ENCODE measurements at places on chromosomes 5 and 9.

GRCh38 chr5:176183321-176184074, 54.7 kb upstream of the SIMC1 start:
- DNase-seq: no peak

GRCh38 chr5:122515709-122516431, 203.8 kb downstream of the SNCAIP start:
- DNase-seq: peak; percentile 78

- DNase-seq: no peak
These were observed 12.1 kb downstream of the SEMA5A start for GRCh38 chr5:9533562-9534364.

DNA sequence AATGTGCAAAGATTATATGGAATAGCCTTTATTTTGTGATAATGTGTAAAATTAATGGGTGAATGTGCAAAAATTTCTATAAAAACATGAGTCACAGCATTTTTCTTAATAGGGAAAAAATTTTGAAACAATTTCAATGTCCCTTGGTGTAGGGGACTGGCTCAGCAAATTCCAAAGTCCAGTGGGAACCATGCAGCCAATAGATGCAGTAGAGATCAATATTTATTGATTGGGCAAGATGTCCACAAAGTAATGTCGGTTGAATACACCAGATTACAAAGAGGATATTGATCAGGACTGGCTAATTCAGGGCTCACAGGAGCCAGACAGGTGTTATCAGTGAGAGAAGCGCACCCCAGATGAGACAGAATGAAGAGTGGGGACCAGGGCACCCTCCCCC, 62.5 kb downstream of the AMBP start:
- no peak for DNase-seq

DNA sequence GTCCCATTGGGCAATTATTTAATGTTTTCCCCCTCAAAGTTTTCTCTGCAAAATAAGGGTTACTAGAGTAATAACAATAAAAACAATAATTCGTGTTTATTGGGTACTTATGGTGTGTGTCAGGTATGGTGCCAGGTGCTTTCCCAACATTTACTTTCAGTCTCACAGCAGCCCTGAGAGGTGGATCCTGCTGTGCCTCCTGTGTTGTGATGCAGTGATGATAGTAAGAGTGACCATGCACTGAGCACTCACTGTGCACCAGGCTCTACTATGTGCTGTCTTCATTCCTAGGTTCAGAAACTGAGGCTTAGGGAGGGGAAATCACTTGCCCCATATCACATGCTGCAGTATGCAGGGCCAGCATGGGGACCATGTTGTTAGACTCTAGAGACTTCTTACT, 15.5 kb downstream of the OTULINL start:
- DNase-seq: no peak

GRCh38 chr5:170151097-170151831, 45.6 kb downstream of the FOXI1 start:
- peak; percentile 86 for DNase-seq

DNA sequence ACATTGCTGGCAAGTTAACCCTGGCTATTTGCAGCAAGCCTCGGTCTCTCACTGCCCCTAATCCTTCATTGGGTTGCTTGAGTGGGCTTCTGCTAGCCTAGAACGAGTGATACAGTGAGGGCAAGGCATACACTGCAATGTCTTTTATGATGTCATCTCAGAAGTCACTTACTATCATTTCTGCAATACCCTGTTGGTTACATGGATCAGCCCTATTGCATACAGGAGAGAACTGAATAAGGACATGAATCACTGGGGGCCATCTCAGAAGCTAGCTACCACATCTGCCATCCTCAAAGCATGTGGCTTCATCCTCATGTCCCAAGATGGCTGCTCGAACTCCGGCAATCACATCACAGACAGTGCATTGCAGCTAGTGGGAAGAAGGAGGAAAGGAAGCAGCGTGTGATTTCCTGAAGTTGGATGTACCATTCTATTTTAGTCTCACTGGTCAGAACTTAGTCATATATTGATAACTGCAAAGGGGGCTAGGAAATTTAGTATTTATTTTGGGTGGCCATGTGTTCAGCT, 33.3 kb upstream of the CDKN2AIPNL start:
- DNase-seq: no peak

- no peak for DNase-seq
These were observed 118.8 kb downstream of the ELAVL2 start for GRCh38 chr9:23707249-23707648.

- DNase-seq: no peak
These were observed 6.6 kb downstream of the CDC14B start for GRCh38 chr9:96612966-96613589.

GRCh38 chr9:96135076-96135752, 166.8 kb downstream of the HSD17B3 start:
- DNase-seq: no peak

DNA sequence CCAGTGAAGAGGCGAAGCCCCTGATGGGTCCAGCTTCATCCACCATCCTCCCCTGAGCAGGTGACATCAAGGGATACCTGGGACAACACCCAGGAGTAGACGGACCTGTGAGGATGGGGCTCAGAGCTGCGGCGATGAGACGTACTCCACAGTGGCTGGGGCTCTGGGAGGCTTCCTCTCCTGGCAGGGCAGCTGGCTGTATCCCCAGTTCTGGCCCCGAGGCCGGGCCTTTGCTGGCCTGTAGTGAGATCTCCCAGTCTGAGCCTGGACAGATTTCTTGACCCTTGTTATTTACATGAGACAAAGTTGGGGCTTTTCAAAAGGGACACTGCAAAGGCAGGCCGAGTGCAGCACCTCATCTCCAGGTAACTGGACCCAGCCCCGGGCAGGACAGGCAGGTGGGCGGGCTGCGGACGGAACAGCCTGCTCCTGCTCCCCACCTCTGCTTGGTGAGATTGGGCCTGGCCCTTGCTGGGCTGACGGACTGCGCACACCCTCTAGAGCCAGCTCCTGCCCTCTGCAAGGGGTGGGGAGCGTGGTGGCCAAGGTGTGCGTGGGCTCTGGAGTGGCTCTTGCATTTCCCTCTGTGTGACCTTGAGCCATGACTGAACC, 23.1 kb downstream of the IER5L start:
- DNase-seq: no peak

GRCh38 chr5:122468351-122469116, 156.5 kb downstream of the SNCAIP start:
- no peak for DNase-seq

Measured in Daoy (cell line).